ENCODE measurements at places on chromosomes 2 and 18.

DNA sequence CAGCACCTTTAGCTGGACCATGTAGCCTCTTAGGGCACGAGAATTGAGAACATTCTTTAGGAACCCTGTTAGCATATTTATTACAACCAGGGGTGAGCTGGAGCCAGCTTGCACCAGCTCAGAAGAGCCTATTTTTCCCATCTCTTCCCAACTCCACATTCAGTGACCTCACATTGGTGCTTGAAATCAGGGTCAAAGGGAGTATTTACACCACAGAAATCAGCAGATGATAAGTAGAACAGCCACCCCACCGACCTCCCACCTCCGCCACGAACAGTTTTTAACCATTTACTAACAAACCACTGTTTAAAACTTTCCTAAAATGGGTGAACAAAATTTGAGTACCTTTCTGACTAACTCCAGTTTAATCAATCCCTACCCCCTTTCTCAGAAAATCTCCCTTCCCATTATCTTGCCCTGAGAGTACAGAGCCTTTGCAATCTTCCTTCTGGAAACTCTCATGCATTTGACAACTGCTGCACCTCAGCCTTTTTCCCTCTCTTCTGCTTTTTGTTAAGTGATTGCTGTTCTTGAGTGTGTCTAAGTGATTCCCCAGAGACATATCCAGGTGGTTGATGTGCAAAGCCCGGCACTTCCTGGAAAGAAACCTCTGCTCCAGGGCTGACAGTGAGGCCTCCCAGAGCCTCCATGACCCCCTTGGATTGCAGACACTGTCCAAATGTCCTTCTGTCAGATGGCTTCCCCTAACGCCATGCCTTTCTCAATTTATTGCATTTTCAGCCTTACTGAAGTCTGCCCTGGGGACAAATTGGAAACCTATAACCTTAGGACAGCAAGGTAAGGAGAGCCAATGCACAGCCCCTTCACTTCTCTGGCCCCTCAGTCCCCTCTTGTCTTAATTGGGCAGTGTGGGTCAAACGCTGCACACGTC is 389.5 kb upstream of the TNP1 start:
- peak; percentile 56 for DNase-seq

GRCh38 chr2:192243488-192243887 is 48.8 kb upstream of the TMEFF2 start:
- no peak for DNase-seq

GRCh38 chr2:158493458-158493857 is 36.7 kb downstream of the PKP4 start:
- no peak for DNase-seq

DNA sequence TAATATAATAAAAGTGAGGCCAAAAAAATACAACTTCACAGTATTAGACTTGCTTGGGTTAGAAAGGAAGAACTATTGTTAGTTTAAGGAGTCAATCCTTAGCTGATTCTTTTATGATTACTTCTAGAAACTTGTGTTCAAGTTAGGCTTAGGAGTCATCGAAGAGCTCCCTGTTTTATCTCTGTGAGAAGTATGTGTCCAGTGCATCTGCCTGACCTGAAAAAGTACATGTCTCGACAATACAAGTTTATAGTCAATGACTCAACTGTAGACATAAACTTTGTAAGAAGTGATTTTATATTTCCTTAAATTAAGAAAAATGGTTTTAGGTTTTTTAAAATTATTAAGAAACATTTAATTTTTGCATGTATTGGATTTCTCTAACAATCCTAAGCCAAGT is 571.2 kb downstream of the ZEB2 start:
- no peak for DNase-seq

DNA sequence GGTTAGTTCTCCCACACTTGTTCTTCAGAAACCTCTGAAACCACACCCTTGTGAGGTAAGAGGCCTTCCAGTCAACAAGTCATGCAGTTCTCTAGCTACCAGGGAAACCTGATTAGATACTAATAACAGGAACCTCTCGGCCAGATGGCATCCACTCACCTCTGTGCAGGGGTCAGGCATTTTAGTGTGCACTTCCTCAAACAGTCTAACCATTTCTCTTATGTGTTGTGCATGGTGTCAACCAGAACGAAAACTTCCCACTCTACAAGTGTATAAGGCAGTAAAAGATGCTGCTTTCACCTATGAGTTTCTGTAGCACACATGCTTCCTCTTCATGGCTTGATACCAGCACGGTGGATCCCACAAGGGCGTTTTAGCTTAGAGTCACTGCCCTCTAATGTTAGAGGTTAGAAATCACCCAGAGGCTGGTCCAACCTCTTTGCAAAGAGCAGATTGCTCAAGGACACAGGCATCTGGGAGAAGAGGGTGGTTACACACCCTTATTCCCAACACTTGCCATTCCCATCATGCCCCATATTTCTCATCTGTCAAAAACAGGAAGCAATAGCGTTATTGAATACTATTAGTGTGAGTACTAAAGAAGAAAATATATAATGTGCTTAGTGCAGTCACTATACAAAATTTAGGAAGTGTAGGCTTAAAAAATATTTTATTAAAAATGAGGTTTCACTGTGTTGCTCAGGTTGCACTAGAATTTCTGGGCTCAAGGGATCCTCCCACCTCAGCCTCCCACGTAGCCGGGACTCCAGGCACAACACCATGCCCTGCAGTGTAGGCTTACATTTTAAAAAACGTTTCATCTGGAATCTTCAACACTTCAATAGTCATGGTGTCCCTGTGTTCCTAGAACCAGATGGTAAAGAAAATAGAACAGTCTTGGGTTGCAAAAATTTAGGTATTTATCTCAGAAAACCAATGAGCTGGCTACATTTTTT is 34.5 kb upstream of the RAB31 start:
- DNase-seq, result peak; percentile 77

DNA sequence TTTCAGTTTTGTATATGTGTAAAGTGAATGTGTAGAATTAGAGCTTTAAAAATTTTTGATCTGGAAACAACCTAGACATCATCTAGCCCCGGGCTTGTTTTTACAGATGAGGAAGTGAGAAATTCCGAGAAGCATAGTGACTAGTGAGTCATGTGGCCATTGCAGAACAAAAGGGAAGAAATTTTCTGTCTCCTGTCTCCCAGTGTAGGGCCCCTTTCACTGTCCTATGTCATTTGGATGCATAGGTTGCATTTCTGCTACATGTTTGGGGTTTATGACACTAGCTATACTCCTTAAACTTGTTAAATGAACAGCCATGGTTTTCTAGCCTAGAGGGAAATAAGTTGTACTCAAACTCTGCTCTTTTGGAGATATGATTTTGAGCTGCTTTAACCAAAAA is 84.6 kb downstream of the PLCL1 start:
- DNase-seq, result peak; percentile 83

GRCh38 chr2:170313992-170314348 is 136.0 kb downstream of the MYO3B start:
- no peak for DNase-seq

- DNase-seq, result no peak
Observed at GRCh38 chr2:42096869-42097591, 49.2 kb downstream of the PKDCC start.

DNA sequence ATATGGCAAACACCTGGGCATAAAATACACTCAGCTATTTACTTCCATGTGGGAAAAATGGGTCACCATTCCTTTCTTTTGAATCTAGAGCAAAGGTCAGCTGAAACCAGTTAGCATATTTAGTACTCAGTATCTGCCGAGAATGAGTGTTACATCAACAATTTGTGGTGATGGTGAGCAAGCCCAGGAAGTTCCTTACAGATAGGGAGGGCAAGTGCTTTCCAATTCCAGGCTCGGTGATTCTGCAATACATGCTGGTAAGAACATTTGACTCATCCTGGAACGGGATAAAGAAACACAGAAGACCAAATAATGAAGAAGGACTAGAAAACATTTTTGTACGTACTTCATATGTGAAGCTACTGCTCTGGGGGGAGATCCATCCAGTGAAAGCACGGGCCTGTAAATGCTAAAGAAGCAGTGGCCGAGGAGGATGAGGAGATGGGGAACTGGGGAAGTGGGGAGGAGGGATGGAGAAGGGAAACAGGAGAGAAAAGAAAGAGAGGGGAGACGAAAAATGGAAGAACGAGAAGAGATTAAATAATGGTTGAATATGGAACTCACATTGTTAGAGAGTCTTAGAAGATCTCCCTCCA is 251.9 kb downstream of the TTC32 start:
- DNase-seq, result no peak

- DNase-seq, result no peak
Observed at GRCh38 chr18:53771664-53772063, 452.8 kb downstream of the MBD2 start.

- DNase-seq, result no peak
Observed at GRCh38 chr2:30315391-30316063, 84.2 kb downstream of the LBH start.

GRCh38 chr2:99278793-99279291 is 22.2 kb downstream of the LYG1 start:
- no peak for DNase-seq

- DNase-seq, result peak; percentile 83
Observed at GRCh38 chr2:199739413-199740110, 111.4 kb downstream of the FTCDNL1 start.

DNA sequence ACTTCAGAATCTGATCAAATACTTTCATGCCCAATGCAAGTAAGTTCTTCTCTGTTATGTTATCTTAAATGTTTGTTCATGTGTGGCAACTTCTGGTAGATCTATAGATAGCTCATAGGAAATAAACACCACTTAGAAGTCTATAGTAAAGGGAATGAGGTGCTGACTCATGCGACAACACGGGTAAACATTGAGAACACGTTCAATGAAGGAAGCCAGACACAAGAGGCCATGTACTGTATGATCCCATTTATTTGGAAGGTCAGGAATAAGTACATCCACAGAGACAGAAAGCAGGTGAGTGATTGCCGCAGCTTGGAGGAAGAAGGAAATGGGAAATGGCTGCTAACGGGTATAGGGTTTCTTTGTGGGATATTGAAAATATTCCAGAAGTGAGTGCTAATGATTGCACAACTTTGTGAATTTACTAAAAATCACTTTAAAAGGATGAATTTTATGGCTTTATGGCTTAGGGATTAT is 95.4 kb downstream of the ITGB1BP1 start:
- DNase-seq, result no peak

- DNase-seq, result no peak
Observed at GRCh38 chr18:50301074-50301473, 13.6 kb upstream of the CXXC1 start.

GRCh38 chr2:237870126-237870525 is 10.7 kb downstream of the RAMP1 start:
- DNase-seq, result no peak

DNA sequence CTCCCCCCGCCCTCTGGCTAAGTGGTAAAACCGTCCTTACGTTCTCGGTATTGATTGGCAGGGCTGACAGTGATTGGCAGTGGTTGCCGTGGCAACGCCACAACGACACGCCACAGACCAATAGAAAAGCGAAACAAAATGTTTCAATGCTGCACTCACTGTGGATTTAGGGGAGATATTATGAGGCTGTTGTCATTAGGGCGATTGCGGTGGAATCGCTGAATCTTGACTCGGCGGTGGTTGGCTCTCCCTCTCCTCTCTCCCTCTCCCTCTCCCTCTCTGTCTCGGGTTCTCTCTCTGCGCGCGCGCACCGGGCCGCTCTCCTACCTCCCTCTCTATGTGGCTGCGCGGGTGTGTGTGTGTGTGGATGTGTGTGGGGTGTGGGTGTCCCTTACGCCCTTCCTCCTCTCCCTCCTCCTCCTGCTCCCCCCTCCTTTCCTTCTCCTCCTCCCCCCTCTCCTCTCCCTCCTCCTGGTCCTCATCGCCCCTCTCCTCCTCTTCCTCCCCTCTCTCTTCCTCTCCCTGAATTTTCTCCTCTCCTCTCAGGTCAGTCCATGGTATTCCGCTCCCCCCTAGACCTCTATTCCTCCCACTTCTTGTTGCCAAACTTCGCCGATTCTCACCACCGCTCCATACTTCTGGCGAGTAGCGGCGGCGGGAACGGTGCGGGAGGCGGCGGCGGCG is at the start of gene SIX3:
SIX3 (plus strand) TSS at position 152 of the 684 bp plus-strand sequence; CDS start at position 555, 403 bp downstream.
- peak; percentile 62 for DNase-seq

GRCh38 chr2:189199797-189200196 is 20.2 kb upstream of the COL5A2 start:
- no peak for DNase-seq
